Muscle of leg (tissue), 16 donors: ENCODE measurements at places on chromosomes 1 and 21. TPM values are rescaled to one million over a fixed set of nuclear protein-coding genes. Genes with fewer than 3 reads are reported as not detected.

GRCh38 chr1:54417123-54417522 lies 10.9 kb upstream of the SSBP3 start:
- H3K27ac ChIP-seq = no peak overlapping the region
- H3K4me3 ChIP-seq = no peak overlapping the region
- H3K4me1 ChIP-seq = peaks cover 8% of the 10 kb centered on the region
- H3K36me3 ChIP-seq = no peaks in the 10 kb centered on the region

GRCh38 chr1:76079475-76080227 lies 5.1 kb downstream of the ST6GALNAC3 start:
- no peaks in the 10 kb centered on the region for H3K27me3 ChIP-seq
- H3K4me3 ChIP-seq = no peak overlapping the region
- no peaks in the 10 kb centered on the region for H3K36me3 ChIP-seq

CFHR2 gene
- total RNA-seq = not detected

LAD1 gene
- 5.1 TPM for total RNA-seq

GRCh38 chr1:169105087-169105433 lies 1.4 kb upstream of the ATP1B1 start:
- H3K4me3 ChIP-seq = peak overlapping the region; percentile 95
- peaks cover 19% of the 10 kb centered on the region for H3K27me3 ChIP-seq
- H3K27ac ChIP-seq = peak overlapping the region; percentile 31
- H3K4me1 ChIP-seq = peaks cover 24% of the 10 kb centered on the region
- DNase-seq = peak; percentile 16

DNA sequence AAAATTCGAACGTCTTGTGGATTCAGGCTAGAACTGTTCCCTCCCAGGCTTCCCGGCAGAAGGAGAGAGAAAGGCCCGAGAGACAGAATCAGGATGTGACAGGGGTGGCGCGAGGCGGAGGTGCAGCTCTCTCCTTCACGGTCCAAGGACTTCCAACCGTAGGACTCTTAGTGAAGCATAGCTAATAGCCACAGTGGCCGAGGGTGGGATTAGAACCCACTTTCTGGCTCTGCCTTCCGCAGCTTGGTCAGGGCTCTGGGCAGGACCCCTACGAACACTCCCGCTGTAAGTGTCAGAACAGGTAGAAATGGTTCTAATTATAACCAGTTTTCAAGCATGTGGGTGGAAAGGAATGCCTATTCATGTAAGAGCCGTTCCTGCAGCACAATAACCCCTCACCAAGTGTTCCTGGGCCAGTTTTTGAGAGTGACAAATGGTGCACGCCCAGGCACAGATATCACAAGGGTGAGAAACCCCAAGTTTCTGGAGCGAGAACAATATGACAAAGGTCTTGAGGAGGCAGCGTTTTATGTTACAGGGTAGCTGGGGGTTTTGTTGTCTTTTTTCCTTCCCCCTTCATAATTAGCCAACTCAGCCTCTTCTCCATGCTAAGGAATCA lies 86.4 kb downstream of the SYF2 start:
- no peak for DNase-seq
- H3K27ac ChIP-seq = no peak overlapping the region
- H3K4me1 ChIP-seq = peaks cover 11% of the 10 kb centered on the region
- no peak overlapping the region for H3K4me3 ChIP-seq
- peaks cover 10% of the 10 kb centered on the region for H3K27me3 ChIP-seq

GRCh38 chr1:186304982-186305949 lies 69.8 kb downstream of the TPR start:
- no peaks in the 10 kb centered on the region for H3K4me1 ChIP-seq
- no peak overlapping the region for H3K27ac ChIP-seq
- no peak for DNase-seq
- no peaks in the 10 kb centered on the region for H3K27me3 ChIP-seq

- H3K4me1 ChIP-seq = peaks cover 58% of the 10 kb centered on the region
- H3K4me3 ChIP-seq = peak overlapping the region; percentile 53
- no peaks in the 10 kb centered on the region for H3K27me3 ChIP-seq
- no peak overlapping the region for H3K27ac ChIP-seq
- H3K36me3 ChIP-seq = no peaks in the 10 kb centered on the region
- no peak for DNase-seq
These were observed 88.3 kb upstream of the IPO9 start for GRCh38 chr1:201740670-201741111.

DNA sequence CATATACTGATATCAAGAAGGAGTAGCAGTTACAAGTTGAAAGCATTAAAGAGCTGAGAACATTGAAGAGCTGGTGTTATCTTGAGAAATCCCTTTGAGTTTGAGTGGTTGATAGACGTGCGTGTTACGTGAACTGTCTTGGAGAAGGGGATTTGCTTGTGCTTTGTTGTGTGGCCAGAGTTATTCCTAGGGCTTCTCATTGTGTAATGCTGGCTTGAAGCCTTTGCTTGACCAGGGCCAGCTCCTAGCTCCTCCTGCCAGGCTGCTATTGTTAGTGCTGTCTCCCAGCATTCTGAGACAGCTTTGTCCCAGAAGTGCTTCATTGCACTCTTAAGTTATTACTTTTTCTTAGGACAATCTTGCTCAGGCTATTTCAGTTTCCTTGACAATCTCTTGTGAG lies 116.2 kb upstream of the KCNK2 start:
- no peaks in the 10 kb centered on the region for H3K36me3 ChIP-seq
- H3K4me3 ChIP-seq = no peak overlapping the region
- peaks cover 3% of the 10 kb centered on the region for H3K4me1 ChIP-seq
- peak; percentile 21 for DNase-seq

DNA sequence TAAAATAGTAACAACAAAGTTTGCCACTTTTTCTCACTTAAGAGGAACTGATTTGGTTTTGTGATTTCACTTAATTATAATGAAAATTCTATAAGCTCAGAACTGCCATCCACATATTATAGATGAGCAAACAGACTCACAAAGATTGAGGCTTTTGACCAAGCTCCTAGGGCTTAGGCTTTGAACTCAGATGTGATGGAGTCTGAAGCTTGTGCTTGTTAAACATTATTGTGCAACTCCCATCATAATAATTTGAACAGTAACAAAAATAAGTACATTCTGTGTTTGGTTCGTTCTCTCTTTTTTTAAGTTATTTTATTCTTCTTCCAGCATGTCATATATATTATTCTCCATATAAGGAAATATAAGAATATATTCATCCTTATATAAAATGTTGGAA lies 403.4 kb downstream of the PTPRC start:
- DNase-seq = no peak
- no peak overlapping the region for H3K4me3 ChIP-seq
- no peak overlapping the region for H3K27ac ChIP-seq

DNA sequence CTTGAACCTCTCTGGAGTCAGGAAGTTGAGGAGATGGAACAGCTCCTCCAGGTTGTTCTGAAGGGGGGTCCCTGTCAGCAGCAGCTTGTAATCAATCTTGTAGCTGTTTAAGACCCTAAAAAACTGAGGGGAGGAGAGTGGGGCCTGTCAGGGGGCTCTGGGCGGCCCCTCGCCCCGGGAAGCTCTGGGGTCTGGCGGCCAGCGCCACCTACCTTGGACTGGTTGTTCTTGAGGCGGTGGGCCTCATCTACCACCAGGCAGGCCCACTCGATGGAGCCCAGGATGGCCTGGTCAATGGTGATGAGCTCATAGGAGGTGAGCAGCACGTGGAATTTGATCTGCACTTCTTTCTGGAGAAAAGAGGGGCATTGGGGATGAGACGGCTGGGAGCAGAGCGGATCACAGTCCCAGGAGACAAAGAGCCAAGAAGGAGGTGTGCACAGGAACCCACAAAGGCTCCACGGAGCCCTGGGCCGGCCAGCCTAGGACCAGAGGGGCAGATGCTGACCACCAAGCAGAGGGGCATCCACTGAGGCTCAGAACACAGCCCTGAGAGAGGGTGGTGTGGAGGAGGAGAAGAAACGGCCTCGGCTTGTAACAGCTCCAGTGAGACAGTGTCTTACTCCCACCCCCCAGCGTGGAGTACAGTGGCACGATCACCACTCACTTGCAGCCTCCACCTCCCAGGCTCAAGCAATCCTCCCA lies 43.5 kb downstream of the CHD5 start:
- no peak overlapping the region for H3K27ac ChIP-seq
- H3K36me3 ChIP-seq = no peaks in the 10 kb centered on the region
- H3K27me3 ChIP-seq = no peaks in the 10 kb centered on the region

CCDC181 gene
- total RNA-seq = 0.66 TPM

DNA sequence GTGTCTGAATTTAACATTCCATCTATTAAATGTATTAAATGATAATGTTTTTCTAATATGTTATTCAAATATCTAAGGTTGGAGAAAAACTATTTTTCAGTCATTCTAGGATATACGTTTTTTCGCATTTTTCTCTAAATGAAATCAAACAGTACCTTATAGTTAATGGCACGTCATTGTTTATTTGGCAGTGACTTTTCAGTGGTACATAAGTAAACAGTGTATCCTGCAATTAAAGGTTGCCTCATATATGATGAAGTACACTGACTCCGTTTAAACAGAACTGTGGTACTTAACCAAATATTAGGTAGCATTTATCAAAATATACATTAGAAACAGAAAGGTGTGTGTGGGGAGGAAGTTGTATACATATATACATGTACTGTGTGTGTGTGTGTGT lies 79.2 kb downstream of the EPS15 start:
- H3K36me3 ChIP-seq = peaks cover 2% of the 10 kb centered on the region
- DNase-seq = no peak
- no peak overlapping the region for H3K4me3 ChIP-seq
- no peaks in the 10 kb centered on the region for H3K4me1 ChIP-seq
- H3K27me3 ChIP-seq = no peaks in the 10 kb centered on the region

PPIAL4G gene
- 0.04 TPM for total RNA-seq

DNA sequence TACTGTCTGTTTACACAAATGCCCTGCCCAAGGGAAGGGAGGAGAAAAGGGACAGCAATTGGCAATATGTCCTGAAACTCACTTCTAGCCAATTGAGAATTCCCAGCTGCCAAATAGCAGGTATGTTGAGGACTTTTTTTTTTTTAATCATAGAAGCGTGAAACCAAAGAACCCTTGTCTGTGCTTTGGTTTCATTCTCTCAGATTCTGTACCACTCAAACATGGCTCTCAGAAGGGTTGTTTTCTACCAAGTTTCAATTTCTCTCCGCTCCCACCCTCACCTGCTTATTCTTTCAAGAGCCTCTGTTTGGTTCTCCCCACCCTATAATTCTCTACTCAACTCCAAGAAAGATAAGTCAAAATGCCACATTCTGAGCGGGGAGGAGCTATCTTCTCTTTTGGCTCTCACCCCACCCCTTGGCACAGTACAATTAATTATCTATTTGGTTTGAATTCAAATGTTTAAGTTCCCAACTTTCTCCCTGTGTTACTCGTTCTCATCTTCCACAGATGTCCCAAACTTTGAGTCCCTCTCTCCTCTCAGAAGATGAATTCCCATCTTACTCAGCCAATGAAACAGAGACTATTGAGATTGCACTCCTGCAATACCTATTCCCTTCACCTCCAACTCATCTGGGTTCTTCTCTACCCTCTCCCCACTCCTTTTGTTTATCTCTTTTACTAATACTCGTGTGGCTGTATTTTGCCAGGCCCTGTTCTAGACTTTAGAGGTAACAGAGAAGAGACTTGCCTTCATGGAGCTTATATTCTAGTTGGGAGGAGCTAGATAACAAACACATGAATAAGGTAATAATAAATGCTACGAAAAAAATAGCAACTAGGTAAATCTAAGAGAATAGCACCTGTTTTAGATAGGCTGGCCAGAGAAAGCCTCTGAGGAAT lies 3.9 kb upstream of the TP53BP2 start:
- H3K27me3 ChIP-seq = no peaks in the 10 kb centered on the region
- H3K27ac ChIP-seq = no peak overlapping the region
- H3K4me3 ChIP-seq = no peak overlapping the region
- H3K4me1 ChIP-seq = peaks cover 9% of the 10 kb centered on the region
- no peaks in the 10 kb centered on the region for H3K36me3 ChIP-seq

PTPN22 gene
- 0.35 TPM for total RNA-seq

- peaks cover 17% of the 10 kb centered on the region for H3K4me1 ChIP-seq
- H3K36me3 ChIP-seq = peaks cover 4% of the 10 kb centered on the region
- no peak overlapping the region for H3K27ac ChIP-seq
- H3K27me3 ChIP-seq = no peaks in the 10 kb centered on the region
- DNase-seq = no peak
These were observed 36.7 kb downstream of the TBX15 start for GRCh38 chr1:118951270-118951936.

DNA sequence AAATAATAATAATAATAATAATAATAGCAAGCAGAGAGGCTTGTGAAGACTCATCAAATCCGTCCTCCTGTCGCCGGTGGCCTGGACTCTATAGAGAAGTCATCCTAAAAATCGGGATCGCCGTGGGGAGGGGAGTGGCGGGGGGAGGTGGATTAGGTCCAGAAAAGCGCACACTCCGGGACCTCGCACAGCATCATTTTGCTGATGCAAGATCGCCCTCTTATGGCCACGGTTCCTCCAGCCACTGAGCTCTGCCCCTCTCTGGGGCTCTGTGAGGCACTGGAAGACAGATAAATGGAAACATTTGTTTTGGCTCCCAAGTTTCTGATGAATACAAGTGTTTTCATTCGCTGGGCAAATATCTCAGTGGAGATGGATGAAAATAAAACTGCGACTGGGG lies 612.0 kb downstream of the MATN1 start:
- H3K27me3 ChIP-seq = peaks cover 38% of the 10 kb centered on the region
- H3K27ac ChIP-seq = no peak overlapping the region
- no peaks in the 10 kb centered on the region for H3K36me3 ChIP-seq
- no peaks in the 10 kb centered on the region for H3K4me1 ChIP-seq
- peak; percentile 52 for DNase-seq

CELSR2 gene
- total RNA-seq = 1.2 TPM

DNA sequence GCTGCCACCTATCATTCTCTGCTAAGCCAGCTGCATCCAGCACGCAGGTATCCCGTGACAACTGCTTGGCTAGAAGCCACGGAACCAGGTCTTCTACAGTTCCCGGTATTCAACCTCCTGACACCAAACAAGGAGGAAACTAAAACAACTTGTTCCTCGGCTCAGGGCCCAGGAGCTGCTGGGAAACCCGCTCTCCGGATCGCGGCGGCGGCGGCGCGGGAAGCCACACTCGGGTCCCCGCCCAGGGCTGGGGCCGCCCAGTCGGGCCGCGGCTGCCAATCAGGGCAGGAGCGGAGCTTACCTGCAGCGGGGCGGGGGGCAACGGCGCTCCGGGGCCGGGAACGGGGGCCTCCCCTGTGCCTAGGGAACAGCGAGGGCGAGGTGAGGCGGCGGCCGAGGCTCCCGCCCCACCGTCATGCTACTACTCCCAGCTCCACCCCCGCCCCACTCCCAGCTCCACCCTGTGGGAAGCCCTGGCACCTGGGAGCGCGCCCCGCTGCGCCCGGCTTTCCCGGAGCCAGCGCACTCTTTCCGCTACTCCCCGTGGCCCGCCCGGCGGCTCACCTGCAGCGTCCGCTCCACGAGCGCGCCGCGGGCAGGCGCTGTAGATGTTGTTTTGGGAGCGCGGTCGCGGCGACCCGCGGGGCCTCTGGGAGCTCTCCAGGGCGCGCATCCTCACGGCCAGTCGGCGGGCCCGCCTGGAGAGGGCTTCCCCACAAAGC lies 12.1 kb downstream of the IL24 start:
- peak; percentile 54 for DNase-seq
- peaks cover 56% of the 10 kb centered on the region for H3K27me3 ChIP-seq
- H3K36me3 ChIP-seq = no peaks in the 10 kb centered on the region
- no peak overlapping the region for H3K27ac ChIP-seq
